Stimulated activated CD8-positive, alpha-beta memory T cell treated with anti-CD3 and anti-CD28 coated beads, Interleukin-12 subunit alpha, Interleukin-12 subunit beta, amount 100 ng/mL, for 1 hour (primary cell): ENCODE measurements at places on chromosomes 7 and 10.

GRCh38 chr10:105139363-105139896 is 498.3 kb downstream of the SORCS3 start:
- DNase-seq: no peak

DNA sequence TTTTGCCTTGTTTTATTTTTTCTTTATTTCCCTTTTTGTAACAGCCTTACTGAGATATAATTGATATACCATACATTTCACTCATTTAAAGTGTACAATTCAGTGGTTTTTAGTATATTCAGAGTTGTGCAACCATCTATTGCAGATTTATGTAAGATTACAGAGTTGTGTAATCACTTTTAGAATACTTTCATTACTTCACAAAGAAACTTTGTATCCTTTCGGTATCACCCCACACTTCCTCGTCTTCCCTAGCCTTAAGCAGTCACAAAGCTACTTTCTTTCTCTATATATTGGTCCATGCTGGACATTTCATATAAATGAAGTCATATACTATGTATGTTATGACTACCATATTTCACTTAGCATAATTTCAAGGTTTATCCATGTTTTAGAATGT is 74.6 kb downstream of the ATRNL1 start:
- no peak for DNase-seq

- DNase-seq: no peak
Observed at GRCh38 chr7:70634610-70635068, 497.3 kb upstream of the GALNT17 start.

DNA sequence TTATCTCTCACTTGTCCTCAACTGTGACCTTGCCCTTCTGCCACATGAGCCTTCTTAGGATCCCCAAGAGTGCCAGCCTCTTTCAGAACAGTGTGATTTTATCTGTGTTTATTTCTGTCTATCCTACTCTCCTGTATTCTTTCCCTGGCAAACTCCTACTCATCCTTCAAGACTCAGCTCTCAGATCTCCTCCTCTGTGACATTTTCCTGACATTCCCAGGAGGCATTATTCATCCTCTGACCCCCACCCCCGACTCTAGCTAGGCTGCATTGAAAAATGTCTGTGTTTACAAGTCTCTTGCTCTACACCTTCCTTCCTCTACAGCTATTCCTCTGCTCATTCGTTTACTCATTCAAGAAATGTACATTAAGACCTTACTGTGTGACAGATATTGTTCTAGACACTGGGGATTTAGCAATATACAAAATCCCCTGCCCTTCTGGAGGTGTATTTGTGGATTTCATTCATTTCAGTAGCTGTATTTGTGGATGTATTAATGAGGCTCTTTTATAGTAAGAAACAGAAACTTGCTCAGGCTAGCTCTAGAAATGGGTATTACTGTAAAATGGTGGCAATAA is 61.4 kb upstream of the COMTD1 start:
- DNase-seq: no peak

- DNase-seq: no peak
Observed at GRCh38 chr7:28815928-28816373, 142.2 kb downstream of the TRIL start.

DNA sequence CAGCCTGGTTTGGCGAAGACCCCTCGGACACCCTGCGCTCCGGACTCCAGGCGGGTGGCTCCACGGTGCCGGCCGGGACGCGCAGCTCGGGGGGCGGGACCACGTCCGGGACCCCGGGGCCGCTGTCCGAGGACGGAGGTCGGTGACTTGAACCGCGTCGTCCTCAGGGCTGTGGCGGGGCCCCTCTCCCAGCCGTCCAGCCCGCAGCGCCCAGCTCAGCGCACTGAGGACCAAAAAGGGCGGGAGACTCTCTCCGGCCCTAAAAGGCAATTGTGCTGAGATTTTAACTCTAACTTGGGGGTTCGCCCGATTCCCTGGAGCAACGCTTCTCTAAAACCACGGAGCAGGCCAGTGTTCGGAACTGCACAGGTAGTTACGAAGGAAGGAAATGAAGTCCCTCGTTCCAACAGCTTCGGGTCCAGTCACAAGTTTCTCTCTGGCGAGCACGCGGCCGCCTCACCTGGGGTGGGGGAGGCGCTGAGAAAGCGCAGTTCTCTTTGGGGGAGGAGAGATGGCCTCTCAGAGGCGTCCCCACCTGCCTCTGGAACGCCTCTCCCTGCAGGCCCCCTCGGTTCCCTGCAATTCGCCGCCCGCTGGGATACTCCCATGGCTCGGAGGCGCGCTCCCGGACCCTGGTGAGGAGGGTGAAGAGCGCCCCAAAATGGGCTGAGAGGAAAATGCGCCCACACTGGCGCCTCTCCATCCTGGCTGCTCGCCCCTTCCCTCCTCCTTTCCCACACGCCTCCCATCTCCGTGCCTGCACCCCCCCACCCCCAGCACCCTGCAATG is 352.7 kb downstream of the DNAJB6 start:
- DNase-seq: no peak

- no peak for DNase-seq
Observed at GRCh38 chr7:120609136-120609753, 248.7 kb downstream of the TSPAN12 start.

DNA sequence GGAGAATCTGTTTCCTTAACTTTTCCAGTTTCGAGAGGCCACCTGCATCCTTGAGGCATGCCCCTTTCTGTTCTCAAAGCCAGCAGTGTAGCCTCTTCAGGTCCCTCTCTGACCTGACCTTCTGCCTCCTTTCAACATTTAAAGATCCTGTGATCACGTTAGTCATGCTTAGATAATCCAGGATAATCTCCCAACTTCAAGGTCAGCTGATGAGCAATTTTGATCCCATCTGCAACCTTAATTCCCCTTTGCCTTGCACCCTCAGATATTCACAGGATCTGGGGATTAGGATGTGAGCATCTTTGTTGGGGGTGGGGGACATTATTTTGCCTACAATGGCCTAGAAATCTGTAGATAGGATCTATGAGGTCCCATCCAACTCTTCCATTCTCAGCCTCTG is 8.0 kb downstream of the HKDC1 start:
- DNase-seq: no peak

- no peak for DNase-seq
Observed at GRCh38 chr10:72639441-72639873, 13.6 kb upstream of the MICU1 start.

DNA sequence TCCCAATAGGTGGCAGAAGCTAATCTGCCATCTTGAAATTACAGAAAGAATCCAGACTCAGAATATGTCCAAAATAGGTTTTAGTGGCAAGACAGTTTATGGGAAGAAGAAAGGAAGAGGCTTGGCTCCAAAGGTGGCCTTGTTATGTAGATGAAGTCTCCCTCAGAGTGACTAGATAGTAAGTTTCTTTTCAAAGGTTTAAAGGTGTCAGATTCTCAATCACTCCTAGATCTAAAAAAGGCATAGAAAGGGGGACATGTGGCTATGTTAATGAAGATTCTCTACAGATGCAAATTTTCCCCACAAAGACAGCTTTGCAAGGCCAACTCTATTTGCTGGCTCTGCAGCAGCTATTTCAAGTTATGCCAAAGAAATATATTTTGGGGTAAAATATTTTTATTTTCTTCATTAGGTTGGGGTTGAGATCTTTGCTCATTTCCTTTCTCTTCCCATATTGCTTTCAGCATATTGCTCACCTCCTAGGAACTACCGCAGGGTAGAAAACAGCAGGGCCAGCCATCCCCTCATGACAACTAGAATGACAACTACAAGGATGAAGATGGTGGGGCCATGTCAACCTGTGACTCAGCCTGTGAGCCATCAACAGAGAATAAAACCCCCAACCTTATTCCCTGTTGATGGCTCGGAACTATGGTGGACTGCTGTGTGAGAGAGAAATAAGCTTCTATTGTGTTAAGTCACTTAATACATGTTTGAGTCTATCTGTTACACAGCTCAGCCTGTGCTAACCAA is 274.0 kb upstream of the GALNT17 start:
- no peak for DNase-seq

GRCh38 chr10:14439451-14440259 is 108.9 kb upstream of the FRMD4A start:
- DNase-seq: no peak

DNA sequence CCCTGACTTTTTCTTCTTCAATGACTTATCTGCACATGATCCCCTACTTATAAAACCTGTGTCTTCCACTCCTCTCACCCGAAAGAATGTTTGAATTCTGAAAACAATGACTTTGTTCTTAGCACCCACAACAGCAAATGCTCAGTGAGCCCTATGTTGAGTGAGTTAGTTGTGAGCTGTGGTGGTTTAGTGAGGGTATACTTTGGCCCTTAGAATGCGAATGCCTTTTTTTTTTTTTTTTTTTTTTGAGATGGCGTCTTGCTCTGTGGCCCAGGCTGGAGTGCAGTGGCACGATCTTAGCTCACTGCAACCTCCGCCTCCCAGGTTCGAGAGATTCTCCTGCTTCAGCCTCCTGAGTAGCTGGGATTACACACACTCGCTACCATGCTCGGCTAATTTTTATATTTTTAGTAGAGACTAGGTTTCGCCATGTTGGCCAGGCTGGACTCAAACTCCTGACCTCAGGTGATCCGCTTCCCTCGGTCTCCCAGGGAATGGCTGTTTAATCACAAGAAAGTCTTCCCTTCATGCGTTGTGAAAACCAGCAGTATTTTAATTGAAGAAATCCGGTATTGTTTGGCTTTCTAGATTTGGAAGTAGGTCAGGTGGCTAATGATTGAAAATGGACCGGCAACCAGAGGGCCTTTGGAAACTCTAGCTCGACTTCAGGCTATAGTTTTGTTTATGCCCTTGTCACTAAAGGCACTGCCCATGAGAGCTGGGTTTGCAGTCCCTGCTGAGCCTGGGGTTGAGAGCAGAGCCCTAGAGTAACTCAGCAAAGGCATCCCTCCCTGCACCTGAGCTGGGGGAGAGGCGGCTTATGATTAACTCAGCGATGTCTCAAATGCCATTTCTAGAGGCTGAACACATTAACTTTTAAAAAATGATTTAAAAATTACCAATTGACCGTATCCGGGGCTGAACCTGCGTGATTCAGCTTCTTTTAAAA is 41.3 kb downstream of the CUX1 start:
- no peak for DNase-seq

GRCh38 chr10:131743190-131744151 is 157.3 kb upstream of the PPP2R2D start:
- no peak for DNase-seq

DNA sequence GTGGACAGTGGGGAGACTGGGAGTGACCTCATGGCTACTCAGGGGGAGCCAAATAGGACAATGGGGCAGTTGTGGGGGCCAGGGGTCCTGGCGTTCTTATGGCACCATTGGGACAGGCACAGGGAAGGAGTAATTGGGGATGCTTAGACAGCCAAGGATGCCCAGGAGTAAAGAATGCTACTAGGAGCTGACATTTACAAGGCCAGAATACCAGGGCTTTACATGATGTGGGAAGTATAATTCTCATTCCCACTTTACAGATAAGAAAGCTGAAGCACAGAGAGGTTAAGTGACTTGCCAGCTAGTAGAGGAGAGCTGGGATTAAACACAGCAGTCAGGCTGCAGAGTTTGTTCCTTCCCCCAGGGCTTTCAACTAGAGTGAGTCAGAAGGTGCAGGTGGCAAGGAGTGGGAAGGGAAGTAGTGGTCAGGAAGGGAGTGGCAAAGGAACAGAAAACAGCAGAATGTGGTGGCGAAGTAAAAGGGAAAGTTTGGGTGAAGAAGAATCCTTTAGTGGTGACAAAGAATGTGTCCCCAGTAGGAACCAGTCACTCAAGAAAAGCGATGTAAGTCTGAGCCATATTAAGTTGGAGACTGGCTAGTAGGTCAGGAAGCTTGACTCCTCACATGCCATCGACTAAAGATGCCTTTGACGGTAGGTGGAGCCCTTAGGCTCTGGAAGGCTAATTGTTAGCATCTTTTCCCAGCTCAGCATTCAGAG is 32.8 kb downstream of the CPVL start:
- no peak for DNase-seq

- no peak for DNase-seq
Observed at GRCh38 chr7:108202743-108203142, 72.6 kb upstream of the LAMB4 start.

GRCh38 chr10:84224411-84225028 is 824 bp downstream of the LRIT2 start:
- no peak for DNase-seq

- DNase-seq: no peak
Observed at GRCh38 chr10:49690698-49691356, 11.4 kb downstream of the C10orf53 start.

DNA sequence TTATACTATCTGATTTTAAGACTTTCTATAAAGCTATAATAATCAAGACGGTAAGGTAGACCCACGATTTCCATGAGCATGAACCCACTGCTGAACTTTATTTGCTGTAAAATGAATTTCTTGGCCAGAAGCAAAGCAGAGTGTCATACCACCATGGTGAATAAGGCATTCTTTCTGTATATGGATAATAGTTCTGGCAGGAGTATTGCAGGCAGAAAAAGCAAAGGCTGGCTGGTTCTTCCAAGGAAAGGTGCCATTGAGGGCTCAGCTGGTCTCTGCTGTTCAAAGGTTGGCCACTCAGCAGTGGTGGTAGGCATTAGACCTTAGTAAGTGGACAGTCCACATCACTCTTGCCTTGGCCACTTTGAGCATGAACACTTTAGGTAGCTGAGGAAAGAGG is 104.1 kb upstream of the KCNMA1 start:
- no peak for DNase-seq

- DNase-seq: no peak
Observed at GRCh38 chr10:92009445-92009844, 85.9 kb downstream of the BTAF1 start.

- DNase-seq: no peak
Observed at GRCh38 chr10:78416031-78417011, 382.7 kb downstream of the RPS24 start.

DNA sequence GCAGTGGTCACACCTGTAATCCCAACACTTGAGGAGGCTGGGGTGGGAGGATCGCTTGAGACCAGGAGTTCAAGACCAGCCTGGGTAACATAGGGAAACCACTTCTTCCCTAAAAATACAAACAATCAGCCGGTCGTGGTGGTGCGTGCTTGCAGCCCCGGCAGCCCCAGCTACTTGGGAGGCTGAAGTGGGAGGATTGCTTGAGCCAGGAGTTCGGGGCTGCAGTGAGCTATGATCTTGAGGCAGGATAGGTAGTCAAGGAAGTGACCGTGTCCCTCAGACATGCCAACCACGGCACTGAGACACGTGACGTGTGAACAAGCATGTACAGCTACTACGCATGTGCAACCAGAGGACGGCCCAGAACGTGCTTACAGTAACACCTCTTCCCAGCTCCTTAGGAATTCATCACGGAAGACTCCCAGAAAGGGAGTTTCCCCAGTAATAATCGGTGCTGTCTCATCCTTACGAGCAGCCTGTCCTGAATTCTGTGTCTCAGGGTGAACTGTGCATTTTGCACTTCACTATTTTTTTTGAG is 5.3 kb downstream of the GUSB start:
- DNase-seq: no peak

GRCh38 chr10:133088179-133088955 is 643 bp downstream of the ADGRA1 start:
- no peak for DNase-seq

DNA sequence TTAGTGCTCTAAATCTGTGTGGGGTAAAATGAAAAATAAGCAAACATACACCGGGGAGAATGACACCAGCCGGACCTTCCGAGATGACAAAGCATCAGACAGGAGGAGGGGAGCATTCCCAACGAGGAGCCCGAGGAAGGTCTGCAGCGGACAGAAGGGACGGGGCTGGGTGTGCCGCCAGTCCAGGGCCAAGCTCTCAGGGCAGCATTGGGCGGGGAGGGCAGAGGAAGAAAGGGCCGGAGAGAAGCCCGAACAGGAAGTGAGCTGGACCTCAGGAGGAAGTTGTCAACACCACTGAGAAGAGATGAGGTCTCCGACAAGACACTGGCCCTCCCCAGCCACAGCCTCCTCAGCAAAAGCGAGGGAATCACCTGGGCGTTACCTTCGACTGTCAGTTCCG is 182.6 kb upstream of the RNF32 start:
- no peak for DNase-seq
